ENCODE measurements at places on chromosomes 2 and 18. TPM values are rescaled to one million over a fixed set of nuclear protein-coding genes. Genes with fewer than 3 reads are reported as not detected.

GRCh38 chr2:124805060-124805459 is 780.0 kb downstream of the CNTNAP5 start:
- H3K4me1 ChIP-seq: no peaks in the 10 kb centered on the region
- no peak overlapping the region for H3K4me3 ChIP-seq
- DNase-seq: no peak
- no peak overlapping the region for H3K27ac ChIP-seq
- no peaks in the 10 kb centered on the region for H3K27me3 ChIP-seq
- H3K36me3 ChIP-seq: no peaks in the 10 kb centered on the region

GRCh38 chr2:45119038-45119437 is 109.8 kb upstream of the SIX2 start:
- H3K36me3 ChIP-seq: no peaks in the 10 kb centered on the region
- H3K4me1 ChIP-seq: no peaks in the 10 kb centered on the region
- H3K4me3 ChIP-seq: no peak overlapping the region
- no peak overlapping the region for H3K27ac ChIP-seq
- no peaks in the 10 kb centered on the region for H3K27me3 ChIP-seq

DNA sequence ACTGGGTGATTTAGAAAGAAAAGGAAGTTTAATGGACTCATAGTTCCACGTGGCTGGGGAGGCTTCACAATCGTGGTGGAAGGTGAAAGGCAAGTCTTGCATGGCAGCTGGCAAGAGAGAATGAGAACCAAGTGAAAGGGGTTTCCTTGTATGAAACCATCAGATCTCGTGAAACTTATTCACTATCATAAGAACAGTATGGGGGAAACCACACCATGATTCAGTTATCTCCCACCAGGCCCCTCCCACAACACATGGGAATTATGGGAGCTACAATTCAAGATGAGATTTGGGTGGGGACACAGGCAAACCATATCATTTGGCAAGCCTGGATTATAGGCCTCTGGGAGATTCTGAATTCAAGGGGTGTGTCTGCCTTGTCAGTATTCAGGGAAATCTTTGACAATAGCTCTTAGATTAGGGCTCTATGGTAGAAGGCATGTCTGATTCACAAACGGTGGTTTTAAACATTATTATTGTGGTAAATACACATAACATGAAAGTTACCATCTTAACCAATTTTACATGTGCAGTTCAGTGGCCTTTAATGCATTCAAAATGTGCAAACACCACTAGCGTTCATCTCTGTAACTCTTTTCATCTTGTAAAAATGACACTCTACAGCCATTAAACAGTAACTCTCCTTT is 15.3 kb upstream of the PLB1 start:
- DNase-seq: no peak
- H3K4me3 ChIP-seq: no peak overlapping the region
- no peaks in the 10 kb centered on the region for H3K36me3 ChIP-seq
- peaks cover 5% of the 10 kb centered on the region for H3K4me1 ChIP-seq
- no peaks in the 10 kb centered on the region for H3K27me3 ChIP-seq

GRCh38 chr2:234795272-234795920 is 156.4 kb upstream of the SH3BP4 start:
- no peak overlapping the region for H3K27ac ChIP-seq
- no peaks in the 10 kb centered on the region for H3K36me3 ChIP-seq
- H3K4me1 ChIP-seq: no peaks in the 10 kb centered on the region
- H3K27me3 ChIP-seq: no peaks in the 10 kb centered on the region

DNA sequence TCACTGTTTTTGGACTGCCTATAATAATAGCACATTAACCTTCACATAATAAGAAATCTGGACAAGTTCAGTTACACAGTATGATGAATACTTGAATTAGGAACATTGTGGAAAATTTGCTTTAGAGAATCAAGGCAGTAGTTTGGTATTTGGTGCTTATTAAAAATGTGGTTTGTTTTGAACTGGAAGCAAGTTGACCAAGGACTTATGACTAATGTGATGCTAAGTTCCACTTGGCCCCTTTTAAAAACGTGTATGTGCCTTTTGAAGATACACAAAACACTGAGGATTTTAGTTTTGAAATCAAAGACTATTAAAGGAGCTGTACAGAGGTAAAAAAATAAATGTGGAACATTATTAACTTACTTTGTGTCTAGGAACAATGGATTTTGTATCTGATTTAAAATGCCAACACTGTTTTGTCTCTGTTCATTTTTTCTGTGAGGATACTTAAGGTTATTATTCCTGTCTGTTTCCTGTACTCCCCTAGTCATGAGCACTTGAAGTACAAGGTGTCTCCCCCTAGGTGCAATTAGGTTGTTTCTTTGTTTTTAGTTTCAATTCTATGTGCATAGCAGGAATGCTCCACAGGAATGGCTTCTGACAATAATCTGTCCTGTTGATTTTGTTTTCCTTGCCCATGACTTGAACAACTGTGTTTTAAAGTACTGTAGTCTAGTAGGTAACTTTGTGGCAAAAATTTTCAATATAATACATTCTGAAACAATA is 49.6 kb upstream of the PTH2R start:
- DNase-seq: no peak
- peaks cover 43% of the 10 kb centered on the region for H3K36me3 ChIP-seq
- H3K27ac ChIP-seq: no peak overlapping the region
- peaks cover 2% of the 10 kb centered on the region for H3K4me1 ChIP-seq
- no peak overlapping the region for H3K4me3 ChIP-seq
- no peaks in the 10 kb centered on the region for H3K27me3 ChIP-seq

GRCh38 chr2:26707747-26708146 is 15.2 kb downstream of the KCNK3 start:
- no peaks in the 10 kb centered on the region for H3K27me3 ChIP-seq

Gene UGT1A9
- total RNA-seq: not detected

- H3K27me3 ChIP-seq: peaks cover 23% of the 10 kb centered on the region
- no peak overlapping the region for H3K27ac ChIP-seq
- no peaks in the 10 kb centered on the region for H3K4me1 ChIP-seq
- no peak for DNase-seq
- no peak overlapping the region for H3K4me3 ChIP-seq
- H3K36me3 ChIP-seq: no peaks in the 10 kb centered on the region
These were observed 30.3 kb downstream of the TNP1 start for GRCh38 chr2:216829533-216829932.

- H3K27ac ChIP-seq: no peak overlapping the region
- H3K4me3 ChIP-seq: peak overlapping the region; percentile 70
- H3K27me3 ChIP-seq: no peaks in the 10 kb centered on the region
- no peaks in the 10 kb centered on the region for H3K36me3 ChIP-seq
- H3K4me1 ChIP-seq: peaks cover 38% of the 10 kb centered on the region
These were observed 264.6 kb upstream of the TRIB2 start for GRCh38 chr2:12452185-12452584.

Gene SCN3A
- total RNA-seq: not detected

Gene GCG
- total RNA-seq: not detected

GRCh38 chr2:57878171-57878865 is 168.3 kb upstream of the VRK2 start:
- no peaks in the 10 kb centered on the region for H3K36me3 ChIP-seq
- no peaks in the 10 kb centered on the region for H3K4me1 ChIP-seq
- H3K4me3 ChIP-seq: no peak overlapping the region

GRCh38 chr2:203683932-203684556 is 22.4 kb upstream of the CD28 start:
- H3K4me1 ChIP-seq: peaks cover 38% of the 10 kb centered on the region
- H3K36me3 ChIP-seq: no peaks in the 10 kb centered on the region
- H3K27me3 ChIP-seq: no peaks in the 10 kb centered on the region
- peak; percentile 72 for DNase-seq

Gene CLEC4F
- total RNA-seq: not detected

Gene NGEF
- total RNA-seq: 1.2 TPM

- peaks cover 55% of the 10 kb centered on the region for H3K36me3 ChIP-seq
- no peak overlapping the region for H3K27ac ChIP-seq
- H3K27me3 ChIP-seq: no peaks in the 10 kb centered on the region
- no peak overlapping the region for H3K4me3 ChIP-seq
These were observed 71.3 kb downstream of the UGGT1 start for GRCh38 chr2:128162266-128162665.

DNA sequence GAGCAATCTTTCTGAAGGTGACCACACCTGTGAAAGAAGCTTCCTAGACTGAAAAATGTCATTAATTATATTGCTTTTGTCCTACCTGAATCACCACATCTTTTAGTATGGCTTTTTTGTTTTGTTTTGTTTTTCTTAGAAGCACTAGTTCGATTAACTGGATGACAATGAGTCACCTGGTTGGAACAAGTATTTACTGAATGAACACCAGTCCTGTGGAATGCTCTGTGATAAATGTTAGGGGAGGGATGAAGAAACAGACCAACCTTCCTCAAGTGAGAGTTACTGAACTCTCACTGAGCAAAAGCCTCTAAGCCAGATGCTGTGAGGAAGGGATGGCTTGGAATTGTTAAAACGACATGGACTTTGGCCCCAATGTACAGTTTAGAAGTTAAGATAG is 26.8 kb upstream of the DCC start:
- no peaks in the 10 kb centered on the region for H3K4me1 ChIP-seq
- no peaks in the 10 kb centered on the region for H3K36me3 ChIP-seq
- no peaks in the 10 kb centered on the region for H3K27me3 ChIP-seq
- no peak for DNase-seq
- H3K27ac ChIP-seq: no peak overlapping the region

DNA sequence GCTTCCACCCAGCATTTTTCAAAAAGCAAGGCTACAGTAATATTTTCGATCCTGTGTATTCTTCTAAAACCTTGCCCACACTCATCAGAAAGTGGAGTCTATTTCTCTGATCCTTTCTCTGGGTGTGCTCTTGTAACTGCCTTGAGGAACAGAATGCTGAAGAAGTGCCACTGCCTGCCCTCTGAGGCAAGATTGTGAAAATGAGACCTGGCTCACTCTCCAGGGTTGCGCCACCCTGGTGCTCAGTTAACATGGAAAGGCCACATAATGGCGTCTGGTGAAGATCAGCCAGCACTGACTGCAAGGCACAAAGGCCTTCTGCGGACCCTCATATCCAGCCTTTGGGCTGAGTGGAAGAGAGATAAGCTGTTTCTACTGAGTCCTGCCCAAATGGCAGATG is 11.2 kb upstream of the SH3RF3 start:
- no peaks in the 10 kb centered on the region for H3K4me1 ChIP-seq
- no peaks in the 10 kb centered on the region for H3K36me3 ChIP-seq
- peaks cover 25% of the 10 kb centered on the region for H3K27me3 ChIP-seq
- no peak overlapping the region for H3K27ac ChIP-seq

All from activated CD4-positive, alpha-beta T cell treated with anti-CD3 and anti-CD28 coated beads, Interleukin-2, amount 10 ng/mL, durations not matched to agents 24 days and 14 days (primary cell).